Stimulated activated CD8-positive, alpha-beta memory T cell treated with anti-CD3 and anti-CD28 coated beads, Interleukin-15, amount 100 ng/mL, for 1 hour (primary cell): ENCODE measurements at places on chromosomes 1 and 21.

DNA sequence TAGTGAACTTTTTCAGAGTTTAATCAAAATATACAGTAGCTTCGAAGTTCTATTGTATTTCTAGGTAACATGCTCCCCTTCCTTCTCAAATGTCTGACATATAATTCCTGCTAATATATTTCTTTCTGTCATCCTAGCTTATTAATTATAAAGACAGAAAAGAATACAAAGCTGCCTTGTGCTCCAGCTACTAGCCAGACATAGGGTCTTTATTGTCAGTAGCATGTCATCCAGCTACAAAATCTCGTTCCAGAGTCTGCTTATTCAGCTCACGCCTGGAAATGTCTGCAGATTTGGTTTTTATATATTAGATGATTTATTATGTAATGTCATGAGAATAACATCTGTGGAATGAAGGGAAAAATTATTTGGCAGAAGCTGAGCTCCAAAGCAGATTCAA, 1102.8 kb downstream of the BRINP3 start:
- no peak for DNase-seq

DNA sequence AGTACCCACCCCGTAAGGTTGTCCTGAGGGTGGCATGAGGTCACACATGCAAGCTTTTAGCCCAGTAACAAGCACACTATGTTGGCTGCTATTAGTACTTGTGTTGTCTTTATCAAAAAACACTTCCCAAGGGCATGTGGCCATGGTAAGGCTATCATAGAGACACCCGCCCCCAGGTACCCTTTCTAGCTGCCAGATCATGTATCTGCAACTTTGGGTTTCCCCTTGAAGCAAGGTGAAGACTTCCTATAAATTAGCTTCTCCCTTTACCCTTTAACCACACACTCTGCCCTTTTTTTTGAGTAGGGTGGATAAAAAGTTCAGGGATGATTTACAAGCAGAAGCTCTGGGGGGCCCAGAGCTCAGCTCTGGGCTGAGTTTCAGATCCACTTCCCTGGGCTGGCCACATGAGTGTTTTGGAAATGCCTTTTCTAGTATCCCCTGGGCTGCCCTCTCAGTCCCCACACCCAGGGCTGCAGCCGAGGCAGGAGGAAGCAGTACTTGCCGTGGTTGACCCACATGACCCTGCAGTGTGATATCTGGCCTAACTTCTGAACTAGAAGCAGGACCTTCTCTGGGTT, 2.0 kb downstream of the ZDHHC18 start:
- DNase-seq: no peak

- DNase-seq: no peak
Measured at GRCh38 chr1:181443231-181443853, 40.0 kb upstream of the CACNA1E start.

DNA sequence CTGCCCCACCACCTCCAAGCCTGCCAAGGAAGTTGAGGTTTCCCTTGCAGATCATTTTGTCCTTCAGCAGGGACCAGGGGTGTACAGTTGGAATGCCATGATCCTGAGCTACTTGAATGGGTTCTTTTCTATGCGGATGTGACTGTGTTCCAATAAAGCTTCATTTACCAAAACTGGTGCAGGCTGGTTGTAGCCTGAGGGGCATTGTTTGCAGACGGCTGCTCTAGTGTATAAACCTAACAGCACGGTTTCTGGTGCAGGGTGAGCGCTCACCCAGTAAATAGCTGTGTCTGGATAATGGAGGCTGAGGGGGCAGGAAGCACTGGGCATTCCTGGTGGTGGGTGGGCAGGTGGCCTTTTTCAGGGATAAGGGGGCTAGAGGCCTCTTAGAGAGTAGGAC, 72.7 kb upstream of the ACTL8 start:
- DNase-seq: no peak

DNA sequence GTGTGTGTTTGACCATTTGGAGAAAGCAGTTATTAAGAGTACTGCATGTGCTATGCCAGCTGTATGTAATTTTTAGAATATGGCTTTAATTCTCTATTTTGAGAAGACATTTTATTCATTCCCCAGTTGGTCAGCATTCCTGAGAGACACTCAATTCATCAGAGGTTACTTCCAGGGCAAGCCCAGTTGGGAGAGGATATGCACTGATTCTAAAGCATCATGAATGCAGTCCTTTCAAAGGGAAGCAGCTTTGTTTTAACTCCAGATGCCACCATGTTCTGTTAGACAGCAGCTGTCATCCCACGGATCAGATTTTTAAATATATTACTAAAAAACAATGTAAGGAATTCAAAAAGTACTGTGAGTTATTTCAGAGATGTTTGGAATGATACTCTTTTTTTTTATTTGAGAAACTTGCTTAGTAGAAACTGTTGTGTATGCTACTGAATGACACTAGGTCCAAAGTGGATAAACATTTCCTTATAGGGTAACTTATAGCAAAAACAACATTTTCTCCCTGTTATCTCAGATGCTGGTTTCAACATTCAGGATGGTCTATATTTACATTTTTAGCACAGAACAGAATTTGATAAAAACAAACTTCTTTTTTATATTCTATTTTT, 149.5 kb upstream of the B3GALT2 start:
- no peak for DNase-seq

- no peak for DNase-seq
Measured at GRCh38 chr1:222919478-222919865, 104.6 kb downstream of the DISP1 start.

DNA sequence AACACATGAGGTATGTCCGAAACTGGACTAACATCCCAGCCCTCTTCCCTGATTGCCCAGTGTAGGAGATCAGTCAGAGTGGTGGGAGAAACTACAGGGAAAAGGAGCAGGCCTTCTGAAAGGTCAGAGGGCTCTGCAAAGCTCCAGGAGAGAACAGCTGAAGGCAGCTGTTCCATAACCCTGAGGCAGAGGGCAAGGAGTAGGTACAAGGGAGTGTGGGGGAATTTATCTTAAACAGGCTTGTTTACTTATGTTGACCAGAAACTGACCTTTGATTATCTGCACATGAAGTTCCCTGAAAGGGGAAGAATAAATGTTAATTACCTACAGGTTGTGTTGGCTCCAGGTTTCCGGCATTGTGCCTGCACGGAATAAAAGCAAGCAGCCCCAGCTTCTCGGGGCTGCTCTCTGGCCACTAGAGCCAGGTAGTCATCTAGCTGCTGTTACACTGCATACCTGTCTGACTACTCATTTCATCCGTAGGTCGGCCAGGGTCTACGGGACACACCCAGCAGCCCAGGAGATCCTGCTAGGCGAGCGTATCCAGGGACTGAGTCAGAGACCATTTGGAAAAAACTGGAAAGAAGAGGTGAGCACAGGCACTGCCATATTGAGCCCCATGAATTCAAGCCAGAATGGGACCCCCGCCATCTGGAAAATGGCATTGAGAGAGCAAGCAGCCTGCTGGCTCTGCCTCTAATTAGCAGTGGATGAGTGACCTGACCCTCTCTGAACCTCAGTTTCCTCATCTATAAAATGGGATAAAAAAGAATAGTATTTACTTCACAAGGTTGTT, 14.9 kb upstream of the PAQR7 start:
- DNase-seq: no peak

DNA sequence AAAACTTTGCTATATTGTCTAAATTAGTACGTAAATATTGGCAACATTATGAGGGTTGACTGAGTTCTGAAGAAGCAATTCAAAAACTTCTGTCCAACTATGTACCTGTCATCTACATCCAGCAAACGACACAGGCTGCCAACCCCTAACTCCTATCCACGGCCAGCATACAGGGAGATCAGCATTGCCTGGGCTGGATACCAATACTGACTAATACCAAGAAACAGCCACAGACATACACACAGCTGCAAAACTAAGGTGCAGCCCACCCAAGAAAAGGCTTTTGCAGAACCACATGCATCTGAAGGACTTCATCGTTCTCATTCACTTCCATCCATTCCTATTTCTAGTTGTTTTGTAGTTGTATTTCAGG, 2.0 kb downstream of the KIAA0319L start:
- DNase-seq: no peak

DNA sequence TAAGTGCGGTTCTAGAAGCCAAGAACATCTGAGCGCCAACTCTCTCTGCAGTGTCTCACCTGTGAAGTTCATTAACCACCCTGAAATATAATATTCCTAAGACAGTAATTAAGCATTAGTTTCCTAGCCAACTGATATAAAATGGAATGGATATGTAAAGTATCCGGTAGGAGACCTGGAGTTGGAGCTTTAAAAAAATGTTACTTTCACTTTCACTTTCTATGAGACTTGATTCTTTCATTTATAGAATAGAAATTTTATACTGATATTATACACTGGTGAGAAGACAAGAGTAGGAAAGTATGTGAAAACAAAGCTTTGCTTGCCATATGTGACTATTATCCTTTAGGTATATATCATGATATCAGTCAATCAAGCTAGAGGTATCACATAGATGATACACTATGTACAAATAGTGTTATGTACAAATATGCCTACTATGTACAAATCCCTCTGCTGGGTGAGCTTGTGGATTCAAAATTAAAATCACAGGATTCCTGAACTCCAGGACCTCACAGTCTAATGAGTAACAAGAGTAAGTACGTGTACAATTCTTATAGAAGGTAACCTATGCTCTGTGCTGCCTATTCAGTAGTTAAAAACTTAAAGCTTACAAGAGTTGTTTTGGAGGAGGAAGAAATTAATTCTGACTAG, 934.2 kb downstream of the TTLL7 start:
- no peak for DNase-seq

DNA sequence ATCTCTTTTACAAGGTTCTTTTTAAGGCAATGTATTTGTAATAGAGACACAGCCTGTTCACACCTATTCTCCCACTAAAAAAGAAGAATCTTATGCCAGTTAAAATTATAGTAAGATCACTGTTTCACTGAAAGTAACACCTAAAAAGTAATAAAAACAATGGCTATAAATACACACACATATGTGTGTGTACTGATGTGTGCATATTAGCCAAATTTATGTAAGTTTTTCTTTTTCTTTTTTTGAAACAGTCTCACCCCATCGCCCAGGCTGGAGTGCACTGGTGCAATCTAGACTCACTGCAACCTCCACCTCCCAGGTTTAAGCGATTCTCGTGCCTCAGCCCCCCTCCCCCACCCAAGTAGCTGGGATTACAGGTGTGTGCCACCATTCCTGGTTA, 56.8 kb upstream of the SLC30A10 start:
- DNase-seq: no peak
